HEK293T (cell line): ENCODE measurements at places on chromosomes 16 and 17.

GRCh38 chr17:83089328-83090132, 10.1 kb downstream of the METRNL start:
- no peak for DNase-seq

DNA sequence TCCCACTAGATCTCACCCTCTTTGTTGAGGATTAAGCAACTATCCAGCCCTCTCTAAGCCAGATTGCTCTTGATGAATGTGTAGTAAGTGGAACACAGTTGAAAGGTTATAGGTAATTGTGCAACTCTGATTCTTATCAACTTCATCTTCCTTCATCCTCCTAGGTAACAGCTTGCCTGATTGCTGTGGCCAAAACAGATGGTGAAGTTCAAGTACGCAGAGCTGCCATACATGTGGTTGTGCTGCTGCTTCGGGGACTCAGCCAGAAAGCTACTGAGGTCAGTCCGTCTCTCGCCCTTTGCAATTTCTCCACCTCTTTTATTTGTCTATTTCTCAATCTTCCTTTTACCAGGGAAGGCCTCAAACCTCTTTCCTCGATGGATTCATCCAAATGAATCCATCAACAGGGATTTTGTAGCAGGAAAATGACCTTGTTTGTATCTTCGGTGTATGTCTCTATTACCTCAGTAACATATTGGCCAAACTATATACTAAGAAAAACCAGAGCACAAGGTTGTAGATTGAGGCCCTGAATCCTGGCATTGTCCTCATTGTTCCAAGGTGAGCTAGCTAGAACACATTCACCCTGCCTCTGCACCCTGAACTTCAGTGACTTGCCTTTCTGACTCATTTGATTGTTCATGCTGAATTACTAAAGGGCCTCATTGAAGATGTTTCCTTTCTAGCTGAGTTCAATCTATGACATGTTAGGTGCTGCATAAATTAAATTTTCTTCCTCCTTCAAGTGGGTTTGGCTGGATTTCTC, 65.1 kb upstream of the HAS3 start:
- DNase-seq, result no peak

DNA sequence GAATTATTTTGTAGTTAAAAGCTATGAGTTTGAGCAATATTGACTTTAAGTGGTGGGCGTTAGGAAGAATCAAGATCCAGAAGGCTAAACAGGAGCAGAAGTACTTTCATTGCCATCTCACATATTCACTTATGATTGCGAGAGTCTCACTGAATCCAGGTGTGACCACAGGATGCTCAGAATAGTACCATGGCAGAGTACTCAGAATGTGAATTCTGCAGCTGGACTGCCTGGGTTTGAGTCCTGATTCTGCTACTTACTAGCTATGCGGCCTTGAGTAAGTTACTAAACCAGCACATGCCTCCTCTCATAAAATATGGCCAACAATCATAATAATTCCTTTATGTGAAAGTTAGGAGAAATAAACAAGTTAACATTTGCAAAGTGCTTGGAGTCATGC, 109.5 kb downstream of the CA10 start:
- no peak for DNase-seq

DNA sequence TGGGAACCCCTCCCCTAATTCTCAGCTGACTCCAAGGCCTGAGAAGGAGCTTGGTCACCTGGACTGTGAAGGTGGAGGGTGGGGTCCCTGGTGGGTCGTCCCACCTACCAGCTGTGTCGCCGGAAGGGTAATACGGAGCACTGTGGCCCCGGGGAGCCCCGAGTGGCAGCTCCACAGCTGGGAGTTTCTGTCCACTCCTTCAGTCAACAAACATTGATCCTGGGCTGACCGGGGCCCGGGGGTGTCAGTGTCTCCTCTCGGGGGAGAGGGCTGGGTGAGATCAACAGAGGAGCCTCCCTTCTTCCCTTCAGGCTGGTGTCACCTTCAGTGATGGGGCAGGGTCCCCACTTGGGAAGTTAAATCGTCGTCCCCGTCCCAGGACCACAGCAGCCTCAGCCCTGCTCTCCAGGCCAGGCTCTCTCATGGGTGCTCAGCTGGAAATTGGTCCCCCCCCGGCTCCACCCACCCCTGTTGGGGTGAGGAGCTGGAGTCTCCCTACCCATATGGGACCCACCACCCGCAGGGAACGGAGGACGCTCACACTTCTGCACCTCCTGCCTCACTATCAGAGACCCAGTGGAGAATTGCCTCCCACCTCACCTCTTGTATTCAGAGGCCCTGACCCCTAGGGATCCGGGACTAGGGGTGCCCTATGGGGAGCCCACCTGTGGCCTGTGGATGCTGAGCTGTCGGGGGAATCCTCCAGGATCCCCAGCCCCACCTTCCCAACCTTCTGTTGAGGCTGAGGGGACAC, 1.9 kb downstream of the GCGR start:
- DNase-seq, result no peak

- DNase-seq, result no peak
Measured at GRCh38 chr17:61335105-61335844, 64.4 kb upstream of the TBX2 start.

DNA sequence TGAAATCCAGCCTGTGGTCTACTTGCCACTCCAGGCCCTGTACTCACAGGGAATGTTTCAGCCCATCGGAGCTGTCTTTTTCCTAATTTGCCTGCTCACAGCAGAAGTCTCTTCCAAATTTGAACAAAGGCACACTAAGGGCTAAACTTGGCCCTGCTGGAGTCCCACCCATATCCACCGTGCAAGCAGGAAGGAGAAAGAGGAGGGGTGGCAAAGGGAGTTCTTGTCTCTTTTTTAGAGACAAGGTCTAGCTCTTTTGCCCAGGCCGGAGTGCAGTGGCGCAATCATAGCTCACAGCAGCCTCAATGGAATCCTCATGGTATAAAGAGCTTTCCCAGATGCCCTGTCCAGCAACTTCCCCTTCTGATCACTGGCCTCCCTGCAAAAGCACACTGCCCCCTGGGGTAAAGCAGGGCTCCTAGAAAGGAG, 2.7 kb upstream of the PRM1 start:
- DNase-seq, result no peak

DNA sequence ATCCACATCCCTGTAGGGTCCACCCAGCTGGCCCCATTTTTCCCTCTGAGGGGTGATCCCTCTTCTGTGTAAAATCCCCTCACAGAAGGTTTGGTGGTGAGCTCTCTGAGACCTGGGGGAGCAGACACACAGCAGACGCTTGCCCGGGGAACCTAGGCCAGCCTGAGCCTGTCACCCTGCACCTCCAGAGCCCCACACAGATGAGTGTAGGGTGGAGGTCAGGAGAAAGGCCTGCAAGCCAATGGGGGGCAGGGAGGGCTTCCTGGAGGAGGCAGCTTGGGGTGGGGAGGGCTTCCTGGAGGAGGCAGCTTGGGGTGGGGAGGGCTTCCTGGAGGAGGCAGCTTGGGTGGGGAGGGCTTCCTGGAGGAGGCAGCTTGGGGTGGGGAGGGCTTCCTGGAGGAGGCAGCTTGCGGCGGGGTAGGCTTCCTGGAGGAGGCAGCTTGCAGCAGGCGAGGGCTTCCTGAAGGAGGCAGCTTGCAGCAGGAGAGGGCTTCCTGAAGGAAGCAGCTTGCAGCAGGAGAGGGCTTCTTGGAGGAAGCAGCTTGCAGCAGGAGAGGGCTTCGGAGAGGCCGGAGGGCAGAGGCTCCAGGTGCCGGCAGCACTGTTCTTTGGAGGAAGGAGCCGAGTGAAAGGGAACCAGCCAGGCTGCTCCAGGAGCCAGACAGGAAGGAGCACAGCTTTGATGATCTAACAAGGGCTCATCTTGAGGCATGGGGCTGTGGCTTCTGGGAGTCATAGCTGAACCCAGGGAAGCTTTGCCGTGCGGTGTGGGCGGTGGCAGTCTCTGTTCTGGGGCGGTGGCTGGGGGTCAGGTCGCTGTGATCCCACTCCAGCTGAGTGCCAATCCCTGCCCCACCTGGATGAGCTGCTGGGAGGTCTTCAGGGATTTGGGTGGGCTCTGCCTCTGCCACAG, 83.7 kb upstream of the ZNF469 start:
- no peak for DNase-seq

- no peak for DNase-seq
Measured at GRCh38 chr17:61410141-61411010, 10.7 kb downstream of the TBX2 start.

GRCh38 chr17:31497994-31498826, 106.7 kb downstream of the RAB11FIP4 start:
- DNase-seq, result no peak

DNA sequence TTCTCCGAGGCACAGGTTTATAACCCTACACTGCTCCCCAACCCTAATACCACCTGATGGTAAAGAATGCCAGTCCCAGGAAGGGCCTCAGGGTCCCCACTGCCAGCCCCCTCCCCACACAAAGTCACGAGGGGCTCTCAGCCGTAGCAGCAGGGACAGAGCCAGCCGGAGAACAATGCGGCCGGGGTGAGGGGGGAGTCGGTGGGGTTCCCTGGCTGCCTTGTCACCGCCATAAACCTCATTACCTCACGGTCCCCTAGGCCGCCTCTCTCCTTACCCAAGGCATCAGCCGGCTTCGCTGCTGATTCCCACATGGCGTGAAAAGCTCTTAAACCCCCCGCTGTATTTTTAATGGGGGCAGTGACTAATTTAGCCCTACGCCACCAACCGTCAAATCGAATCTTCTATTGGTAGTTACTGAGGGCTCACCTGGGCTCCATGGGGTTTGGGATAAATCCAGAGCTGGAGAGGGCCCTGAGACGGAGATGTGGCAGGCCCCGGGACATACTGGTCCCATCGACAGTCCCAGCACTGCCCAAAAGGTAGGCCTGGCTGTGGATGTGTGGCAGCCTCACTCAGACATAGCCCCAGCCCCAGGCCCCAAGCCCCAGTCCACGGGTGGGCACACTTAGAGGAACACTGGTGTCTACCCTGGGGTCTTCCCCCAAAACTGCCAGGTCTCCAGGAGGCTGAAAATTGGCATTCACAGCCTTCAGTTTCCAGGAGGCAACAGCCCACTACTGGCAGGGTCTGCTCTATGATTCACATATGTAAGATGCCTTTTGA, 115.3 kb downstream of the C16orf78 start:
- no peak for DNase-seq

GRCh38 chr16:62715701-62716100, 679.5 kb upstream of the CDH8 start:
- DNase-seq, result no peak

- DNase-seq, result peak; percentile 88
Measured at GRCh38 chr17:81440511-81441244, 45.4 kb downstream of the BAHCC1 start.

- DNase-seq, result no peak
Measured at GRCh38 chr17:79536212-79536840, 74.5 kb downstream of the RBFOX3 start.

DNA sequence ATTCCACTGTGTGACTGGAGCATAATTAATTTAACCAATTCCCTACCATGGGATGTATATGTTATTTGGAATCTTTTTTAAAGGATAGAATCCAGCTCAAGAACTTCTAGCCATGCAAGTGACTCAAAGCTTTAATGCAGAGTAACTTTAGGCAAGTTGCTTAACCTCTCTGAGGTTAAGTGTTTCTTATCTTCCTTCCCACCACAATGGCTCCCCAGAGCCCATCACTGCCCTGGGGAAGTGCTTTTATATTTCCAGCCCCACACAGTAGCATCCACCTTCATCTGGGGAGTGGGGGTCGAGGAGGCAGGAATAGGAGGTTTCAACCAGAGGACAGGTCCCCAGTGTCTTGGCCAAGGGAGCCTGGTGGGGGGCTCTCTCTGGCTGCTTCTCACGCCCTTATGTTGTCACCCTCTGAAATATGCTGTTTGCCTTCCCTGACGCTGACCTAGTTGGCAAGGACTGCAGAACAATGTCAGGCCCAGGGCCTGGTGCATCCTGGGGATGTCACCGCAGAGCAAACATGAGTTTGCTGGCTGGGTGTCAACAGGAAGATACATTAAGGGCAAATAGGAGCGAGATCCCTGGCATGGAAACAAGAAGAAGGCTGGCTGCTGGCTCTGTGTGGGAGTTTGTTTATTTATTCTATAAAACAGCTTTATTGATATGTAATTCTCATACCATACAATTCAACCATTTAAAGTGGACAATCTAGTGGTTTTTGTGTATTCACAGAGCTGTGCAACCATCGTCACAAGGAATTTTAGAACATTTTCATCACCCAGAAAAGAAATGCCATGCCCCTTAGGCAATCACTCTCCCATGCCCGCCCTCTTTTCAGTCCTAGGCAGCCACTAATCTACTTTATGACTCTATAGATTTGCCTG, 46.6 kb upstream of the WSB1 start:
- no peak for DNase-seq

DNA sequence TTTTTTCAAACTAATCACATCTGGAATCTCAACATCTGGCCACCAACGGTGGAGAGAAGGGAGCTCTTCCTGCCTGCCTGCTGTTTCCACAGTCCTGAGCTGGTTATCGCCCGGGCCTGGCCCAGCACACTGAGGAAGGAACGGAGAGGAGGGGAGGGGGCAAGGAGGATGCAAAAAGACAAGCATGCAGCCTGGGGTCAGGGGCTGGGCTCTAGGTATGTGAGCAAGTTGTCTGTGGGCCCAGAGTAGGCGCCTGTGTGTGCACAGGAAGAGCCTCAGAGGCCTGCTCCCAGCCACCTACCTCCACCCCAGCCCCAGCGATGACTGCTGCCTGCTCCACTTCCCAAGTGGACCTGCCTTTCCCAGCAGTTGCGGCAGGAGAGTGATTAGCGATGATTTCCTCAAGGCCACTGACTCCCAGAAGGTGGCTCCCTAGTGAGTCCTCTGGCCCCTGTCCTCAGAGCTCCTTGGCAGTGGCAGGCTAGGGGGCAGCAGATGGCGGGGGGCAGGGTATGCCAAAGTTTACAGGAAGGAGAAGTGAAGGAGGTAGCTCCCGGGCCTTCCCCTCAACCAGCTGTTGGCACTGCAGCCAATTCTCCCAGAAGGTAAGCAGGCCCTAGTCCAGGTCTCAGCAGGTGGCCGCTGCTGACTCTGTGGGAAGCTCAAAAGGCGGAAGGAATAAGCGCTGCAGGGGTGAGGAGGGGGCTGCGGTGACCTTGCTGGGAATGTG, 27.0 kb upstream of the RASD1 start:
- DNase-seq, result no peak

- DNase-seq, result no peak
Measured at GRCh38 chr16:67287960-67288359, 8.6 kb downstream of the PLEKHG4 start.

- no peak for DNase-seq
Measured at GRCh38 chr16:17437127-17437720, 33.5 kb downstream of the XYLT1 start.

- DNase-seq, result no peak
Measured at GRCh38 chr16:57372372-57373116, at the start of gene CX3CL1. Gene CX3CL1 (plus strand): TSS chr16:57372490. CDS start chr16:57372569, 79 bp downstream.

DNA sequence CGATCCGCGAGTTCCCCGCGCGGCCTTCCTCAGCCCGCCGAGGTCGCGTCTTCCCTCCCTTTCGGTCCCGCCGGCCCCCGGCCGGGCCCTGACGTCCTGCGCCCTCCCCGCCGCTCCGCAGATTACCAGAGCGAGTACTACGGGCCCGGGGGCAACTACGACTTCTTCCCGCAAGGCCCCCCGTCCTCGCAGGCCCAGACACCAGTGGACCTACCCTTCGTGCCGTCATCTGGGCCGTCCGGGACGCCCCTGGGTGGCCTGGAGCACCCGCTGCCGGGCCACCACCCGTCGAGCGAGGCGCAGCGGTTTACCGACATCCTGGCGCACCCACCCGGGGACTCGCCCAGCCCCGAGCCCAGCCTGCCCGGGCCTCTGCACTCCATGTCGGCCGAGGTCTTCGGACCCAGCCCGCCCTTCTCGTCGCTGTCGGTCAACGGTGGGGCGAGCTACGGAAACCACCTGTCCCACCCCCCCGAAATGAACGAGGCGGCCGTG, 5.4 kb downstream of the LHX1 start:
- no peak for DNase-seq

GRCh38 chr16:9225527-9226316, 134.3 kb downstream of the HAPSTR1 start:
- DNase-seq, result peak; percentile 46
